ENCODE measurements at places on chromosomes 7 and 10. TPM values are rescaled to one million over a fixed set of nuclear protein-coding genes. Genes with fewer than 3 reads are reported as not detected.
A peak's percentile ranks its signal among the peaks of the same experiment; 100 is the strongest.

DNA sequence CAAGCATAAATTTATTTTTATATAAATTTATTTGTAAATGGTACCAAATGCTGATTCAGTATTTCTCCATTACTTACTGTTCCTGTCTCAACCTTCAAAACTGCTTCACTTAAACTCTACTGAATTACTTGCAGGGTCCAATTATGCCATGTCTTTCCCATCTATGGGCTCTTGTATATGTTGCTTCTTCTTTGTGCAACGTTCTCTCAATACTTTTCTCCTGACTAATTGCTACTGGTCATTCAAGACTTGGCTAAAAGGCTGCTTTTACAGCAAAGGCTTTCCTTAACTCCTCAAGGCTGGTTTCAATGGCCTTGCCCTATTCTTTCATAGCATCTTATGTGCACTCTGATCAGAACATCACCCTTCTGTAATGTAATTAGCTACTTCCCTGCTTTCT, 67.9 kb downstream of the RNLS start:
- DNase-seq = no peak

GRCh38 chr10:119414081-119414611, 128.4 kb downstream of the RGS10 start:
- DNase-seq = no peak

DNA sequence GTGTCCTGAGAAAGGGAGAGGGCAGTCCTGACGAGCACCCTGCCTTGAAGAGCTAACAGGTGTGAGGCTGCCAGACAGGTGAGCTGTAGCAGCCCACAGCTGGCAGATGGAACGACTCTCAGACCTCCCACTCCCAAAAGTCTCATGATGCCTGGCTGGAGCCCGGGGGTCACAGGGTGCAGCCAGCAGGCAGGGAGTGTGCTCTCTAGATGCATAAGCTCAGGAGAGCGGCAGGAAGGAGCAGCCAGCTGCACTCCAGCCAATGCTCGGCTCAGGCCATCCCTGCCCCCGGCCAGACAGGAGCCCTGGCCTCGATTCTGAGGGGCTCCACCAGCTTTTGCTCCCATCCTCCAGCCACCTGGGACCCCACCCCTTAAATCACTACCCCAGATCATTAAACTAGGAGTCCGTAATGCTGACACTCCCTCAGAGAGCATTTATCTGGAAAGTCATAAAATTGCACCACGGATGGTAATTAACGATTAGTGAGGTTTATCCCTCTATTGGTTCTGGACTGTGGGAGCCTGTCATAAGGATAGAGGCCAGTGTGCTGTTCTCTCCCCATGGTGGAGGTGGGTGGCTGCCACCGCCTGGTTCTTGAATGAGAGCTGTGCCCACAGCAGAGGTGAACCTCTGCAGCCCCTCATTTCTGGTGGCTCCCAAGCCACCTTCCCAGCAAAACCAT, 63.5 kb upstream of the ZMIZ1 start:
- DNase-seq = no peak

DNA sequence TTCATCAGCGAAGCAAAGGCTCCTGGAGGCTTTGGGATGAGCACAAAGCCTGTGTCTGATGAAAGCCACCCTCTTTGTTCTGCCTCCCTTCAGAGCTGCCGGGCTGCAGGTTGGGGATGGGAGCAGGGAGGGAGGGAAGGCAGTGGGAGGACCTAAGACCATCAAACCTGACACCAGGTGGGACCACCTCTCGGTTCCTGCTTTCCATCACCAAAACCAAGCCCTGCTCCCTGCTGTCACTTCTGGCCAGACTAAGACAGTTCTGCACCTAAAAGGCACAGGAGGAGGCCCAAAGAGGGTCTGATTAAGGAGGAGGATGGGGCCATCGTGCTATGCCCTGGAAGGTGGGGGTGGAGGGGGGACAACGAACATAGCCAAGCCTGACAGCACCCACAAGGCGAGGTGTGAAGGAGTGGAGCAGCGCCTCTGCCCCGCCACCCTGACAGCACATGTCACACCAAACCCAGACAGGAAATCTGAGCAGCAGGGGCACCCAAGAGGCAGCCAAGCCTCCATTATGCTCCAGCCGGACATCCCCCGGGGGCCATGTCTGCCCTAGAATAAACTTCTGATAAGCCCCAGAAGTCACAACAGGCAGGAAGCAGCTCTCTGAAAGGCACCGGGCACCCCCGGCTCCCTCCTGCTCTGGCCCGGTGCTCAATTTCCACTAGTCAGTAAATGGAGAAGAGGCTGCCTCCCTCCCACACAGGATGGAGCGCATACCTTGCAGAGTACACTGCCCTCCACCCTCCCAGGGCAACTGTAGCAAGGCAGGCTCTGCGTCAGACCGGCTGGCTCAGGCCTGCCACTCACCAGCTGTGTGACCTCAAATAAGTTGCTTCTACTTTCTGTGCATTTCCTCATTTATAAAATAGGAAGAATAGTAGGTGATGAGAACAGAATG, 48.9 kb downstream of the DLG5 start:
- peak; percentile 51 for DNase-seq

- no peak for DNase-seq
These were observed 169.2 kb upstream of the LYZL2 start for GRCh38 chr10:30798646-30799185.

The AZGP1 gene
- total RNA-seq = not detected

The EN2 gene
- under 0.01 TPM for total RNA-seq

The GJC3 gene
- 0.63 TPM for total RNA-seq

The SMIM30 gene
- total RNA-seq = 48.0 TPM

The SFXN4 gene
- 9.4 TPM for total RNA-seq

The UTF1 gene
- not detected for total RNA-seq

The TMEM270 gene
- not detected for total RNA-seq

The SUFU gene
- 3.1 TPM for total RNA-seq

The MYL10 gene
- not detected for total RNA-seq

The PRR15 gene
- not detected for total RNA-seq
